Stimulated activated CD4-positive, alpha-beta T cell treated with anti-CD3 and anti-CD28 coated beads, Interleukin-1b, Interleukin-23, amount 100 ng/mL, for 24 hours (primary cell): ENCODE measurements at places on chromosomes 1 and 21.

DNA sequence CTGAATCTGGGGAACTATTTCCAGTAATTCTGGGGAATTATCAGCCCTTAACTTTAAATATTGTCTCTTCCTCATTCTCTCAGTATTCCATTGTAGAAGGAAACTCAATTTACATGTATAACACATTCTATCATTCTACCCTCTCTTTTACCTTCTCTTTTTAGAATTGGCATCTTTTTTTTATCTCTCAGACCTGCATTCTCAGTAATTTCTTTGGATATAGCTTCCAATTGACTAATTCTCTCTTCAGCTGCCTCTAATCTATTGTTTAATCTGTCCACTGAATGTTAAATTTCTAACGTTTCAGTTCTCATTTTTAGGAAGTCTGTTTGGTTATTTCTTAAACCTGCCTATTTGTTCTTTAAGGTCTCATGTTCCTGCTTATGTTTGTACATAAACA is 33.0 kb downstream of the MAB21L3 start:
- no peak for DNase-seq

DNA sequence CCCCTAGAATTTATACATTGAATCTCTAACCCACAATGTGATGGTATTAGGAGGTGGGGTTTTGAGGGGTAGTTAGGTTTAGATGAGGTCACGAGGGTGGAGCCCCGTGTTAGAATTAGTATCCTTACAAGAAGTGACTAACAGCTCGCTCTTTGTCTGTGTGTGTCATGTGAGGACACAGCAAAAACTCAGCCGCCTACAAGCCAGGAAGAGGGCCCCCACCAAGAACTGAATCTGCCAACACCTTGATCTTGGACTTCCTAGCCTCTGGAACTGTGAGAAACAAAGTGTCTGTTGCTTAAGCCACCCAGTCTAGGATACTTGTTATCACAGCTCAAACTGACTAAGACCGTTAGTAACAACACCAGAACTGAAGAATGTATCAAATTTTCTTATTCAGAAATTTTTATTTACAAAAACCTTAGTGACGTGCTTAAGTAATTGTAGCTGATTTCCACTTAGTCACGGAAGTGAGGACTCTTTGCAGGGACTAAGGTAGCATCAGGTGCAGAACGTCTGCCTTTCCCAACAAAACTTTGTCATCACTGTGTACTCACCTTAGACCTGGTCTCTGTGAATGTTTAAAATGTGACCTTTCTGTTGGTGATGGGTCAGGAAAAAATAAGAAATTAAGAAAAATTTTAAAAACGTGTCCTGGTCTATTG is 24.5 kb upstream of the LRRC8C start:
- no peak for DNase-seq

- no peak for DNase-seq
These were observed 7.8 kb upstream of the CASZ1 start for GRCh38 chr1:10803971-10804820.

DNA sequence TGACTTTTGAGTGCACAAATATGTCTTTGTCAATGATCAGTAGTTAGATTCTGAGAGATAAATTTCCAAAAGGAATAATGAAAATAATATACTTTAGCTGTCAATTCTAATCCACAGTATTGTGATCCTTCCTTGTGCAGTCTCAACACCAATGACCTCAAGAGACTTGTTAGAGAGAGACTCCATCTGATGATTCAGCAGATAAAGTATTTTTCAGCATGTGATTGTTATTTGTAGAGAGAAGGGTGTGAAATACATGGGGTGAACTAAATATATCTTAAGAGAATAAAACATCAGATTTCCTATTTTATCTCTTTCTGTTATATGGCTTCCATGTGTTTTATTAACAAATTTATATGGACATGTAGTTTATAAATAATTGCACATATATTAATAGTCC is 5.9 kb upstream of the ZNF124 start:
- no peak for DNase-seq

DNA sequence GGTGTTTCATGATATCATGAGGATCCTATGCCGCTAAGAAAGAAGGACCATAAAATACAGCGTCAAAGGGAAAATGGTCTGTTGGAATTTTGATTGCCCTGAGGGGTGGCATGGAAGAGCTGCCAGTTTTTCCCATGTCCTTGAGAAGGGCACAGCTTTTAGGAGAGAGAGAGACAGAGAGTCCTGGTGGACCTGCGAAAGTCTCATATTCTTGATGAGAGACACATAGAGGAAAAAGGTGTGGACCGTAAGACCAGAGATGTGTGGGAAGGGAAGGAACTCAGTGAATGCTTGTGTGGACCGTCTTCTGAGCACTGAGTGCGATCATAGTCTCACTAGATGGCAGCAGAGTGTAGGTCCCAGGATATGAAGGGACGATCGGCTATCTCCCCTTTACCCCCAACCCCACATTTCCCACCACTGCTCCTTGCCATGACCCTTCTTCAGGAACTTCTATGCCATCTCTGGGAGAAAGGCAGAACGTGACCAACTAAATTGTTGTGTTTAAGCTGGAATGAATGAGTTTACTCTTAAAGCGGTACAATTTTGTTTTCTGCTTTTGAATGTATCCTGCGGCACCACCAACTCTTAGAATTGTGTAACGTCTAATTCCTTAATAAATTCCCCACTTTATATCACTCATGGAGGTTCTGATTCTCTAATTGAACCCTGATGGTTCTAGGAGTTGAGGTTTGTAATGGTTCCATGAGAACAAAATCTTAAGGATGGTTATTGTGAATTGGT is 117.7 kb downstream of the CTH start:
- DNase-seq: no peak

DNA sequence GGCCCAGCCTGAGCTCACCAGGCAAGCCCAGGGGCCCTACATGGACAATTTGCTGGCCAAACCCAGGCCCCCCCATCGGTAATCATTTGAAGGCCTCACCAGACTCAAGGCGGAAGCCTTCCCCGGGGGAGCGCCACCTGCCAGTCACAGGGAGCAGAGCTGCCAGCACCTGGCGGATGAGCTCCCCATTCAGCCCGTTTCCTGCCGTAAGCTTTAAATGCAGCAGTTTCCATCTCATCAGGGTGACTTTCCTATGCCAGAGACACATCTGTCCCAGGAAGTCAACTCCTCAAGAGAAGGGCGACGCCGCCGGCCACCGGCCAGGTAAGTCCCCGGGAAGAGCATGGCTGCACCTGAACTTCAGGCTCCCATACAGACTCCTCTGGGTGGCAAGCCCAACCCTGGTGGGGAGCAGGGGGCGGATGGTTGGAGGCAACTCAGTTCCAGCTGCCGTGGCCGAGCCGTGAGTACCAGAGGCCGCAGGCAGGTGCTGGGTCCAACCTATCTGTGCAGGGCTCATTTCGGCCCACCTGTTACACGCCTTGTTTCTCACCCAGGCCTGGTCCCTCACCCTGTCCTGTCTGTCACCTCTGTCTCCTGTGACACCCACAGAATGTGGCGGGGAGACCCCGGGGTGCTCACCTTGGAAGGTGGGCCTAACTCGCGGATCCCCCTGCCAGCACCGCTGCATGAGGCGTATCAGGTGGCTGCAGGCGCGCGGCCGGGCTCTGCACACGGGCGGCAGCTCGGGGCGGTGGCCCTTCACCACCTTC is 20.7 kb downstream of the RIPK4 start:
- DNase-seq: no peak

- DNase-seq: no peak
These were observed 56.6 kb downstream of the MAB21L3 start for GRCh38 chr1:116167625-116168276.

GRCh38 chr1:6762060-6762459 is 23.2 kb upstream of the CAMTA1 start:
- DNase-seq: no peak

DNA sequence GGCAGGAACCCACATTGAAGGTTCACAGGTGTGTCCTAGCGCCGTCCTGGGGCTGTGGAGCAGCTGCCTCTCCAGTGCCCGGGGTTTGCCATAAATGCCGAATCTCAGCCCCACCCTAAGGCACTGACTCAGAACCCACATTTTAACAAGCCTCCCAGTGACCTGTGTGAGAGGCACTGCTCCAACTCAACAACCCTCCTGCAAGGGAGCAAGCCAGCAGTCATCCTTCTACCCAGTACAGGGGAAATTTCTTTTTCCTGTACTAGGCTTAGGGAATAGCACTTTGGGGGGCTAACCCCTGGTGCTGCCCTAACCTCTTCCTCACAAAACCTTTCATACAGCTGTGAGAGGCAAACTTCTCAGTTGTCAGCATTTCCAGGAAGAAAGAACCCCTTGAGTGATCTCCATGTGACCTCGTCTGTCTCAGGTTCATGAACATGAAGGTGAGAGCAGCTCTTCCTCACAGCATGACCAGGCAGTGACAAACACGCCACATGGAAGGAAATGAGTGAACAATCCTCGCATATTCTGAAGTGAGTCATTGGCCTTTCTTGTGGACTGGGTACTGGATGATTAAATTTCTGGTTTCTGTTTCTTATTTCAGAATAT is 11.4 kb upstream of the BCAR3 start:
- DNase-seq: no peak

DNA sequence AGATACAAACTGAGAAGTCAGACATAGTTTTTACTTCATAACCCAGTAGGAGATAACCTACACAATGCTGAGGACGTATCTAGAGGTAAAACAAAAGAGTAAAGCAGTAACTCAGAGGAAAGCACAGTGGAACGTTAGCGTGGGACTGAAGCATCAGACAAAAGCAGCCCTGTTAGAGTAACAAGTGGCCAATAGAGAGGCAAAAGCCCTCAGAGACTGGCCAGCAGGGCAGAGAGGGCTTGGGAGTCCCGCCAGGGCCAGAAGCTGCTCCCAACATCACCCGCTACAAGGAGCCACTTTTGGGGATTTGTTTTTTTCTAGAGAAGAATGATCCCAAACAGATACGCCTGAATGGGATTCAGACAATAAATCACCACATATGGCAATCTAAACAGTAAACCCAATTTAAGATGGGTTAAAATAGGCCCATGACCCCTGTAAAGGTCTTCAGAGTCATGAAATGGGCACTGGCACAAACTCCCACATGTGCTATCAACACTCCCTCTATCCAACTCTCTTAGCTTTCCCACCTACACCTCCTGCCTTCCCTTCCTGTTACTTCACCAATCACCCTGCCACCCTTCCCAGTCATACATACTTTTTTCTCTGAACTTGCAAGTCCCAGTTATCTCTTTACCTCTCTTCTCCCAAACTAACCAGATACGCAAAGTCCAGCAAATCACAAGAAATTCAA is 17.2 kb downstream of the TADA1 start:
- no peak for DNase-seq

DNA sequence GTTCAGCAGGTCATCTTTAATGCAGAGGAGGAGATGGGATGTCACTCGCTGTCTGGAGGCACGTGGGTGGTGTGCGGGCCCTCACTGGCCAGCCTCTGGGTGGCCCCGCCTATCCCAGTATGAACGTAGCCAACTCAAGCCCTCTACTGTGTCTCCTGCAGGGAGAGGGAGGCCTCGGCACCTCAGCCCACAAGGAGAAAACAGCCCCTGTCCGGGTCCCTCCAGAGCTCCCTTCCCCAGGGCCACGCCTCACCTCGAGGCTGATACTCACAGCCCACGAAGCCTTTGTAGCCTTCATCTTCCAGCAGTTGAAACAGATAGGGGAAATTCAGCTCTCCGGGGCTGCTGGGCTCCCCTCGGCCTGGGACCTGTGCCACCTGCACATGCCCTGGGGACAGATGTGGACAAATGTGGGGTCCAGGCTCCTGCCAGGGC is 2.6 kb downstream of the HYI start:
- no peak for DNase-seq

GRCh38 chr1:175314300-175314699 is 121.7 kb upstream of the KIAA0040 start:
- no peak for DNase-seq

GRCh38 chr1:24216276-24217074 is 29.4 kb upstream of the IFNLR1 start:
- no peak for DNase-seq

- DNase-seq: no peak
These were observed 1.1 kb upstream of the LCK start for GRCh38 chr1:32249831-32250525.

GRCh38 chr1:26607186-26607585 is 77.6 kb downstream of the RPS6KA1 start:
- DNase-seq: no peak

- DNase-seq: no peak
These were observed 139.8 kb upstream of the PTBP2 start for GRCh38 chr1:96581772-96582171.
